ENCODE measurements at places on chromosomes 11 and 22.

DNA sequence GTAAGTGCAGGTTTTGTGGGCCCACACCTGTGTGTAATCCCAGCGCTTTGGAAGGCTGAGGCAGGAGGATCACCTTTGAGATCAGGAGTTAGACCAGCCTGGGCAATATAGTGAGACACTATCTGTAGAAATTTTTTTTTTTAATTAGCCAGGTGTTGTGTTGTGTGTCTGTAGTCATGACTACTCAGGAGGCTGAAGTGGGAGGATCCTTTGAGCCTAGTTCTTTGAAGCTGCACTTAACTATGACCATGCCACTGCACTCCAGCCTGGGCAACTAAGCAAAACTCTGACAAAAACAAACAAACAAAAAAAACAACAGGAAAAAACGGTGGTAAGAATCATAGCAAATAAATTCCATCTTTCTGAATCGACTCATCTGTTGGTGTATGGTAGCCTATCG lies 268.6 kb upstream of the PDGFD start:
- no peak for DNase-seq

- DNase-seq = no peak
Observed at GRCh38 chr11:125272092-125272491, 107.5 kb downstream of the PKNOX2 start.

- DNase-seq = no peak
Observed at GRCh38 chr11:119551420-119552105, 128.6 kb upstream of the THY1 start.

DNA sequence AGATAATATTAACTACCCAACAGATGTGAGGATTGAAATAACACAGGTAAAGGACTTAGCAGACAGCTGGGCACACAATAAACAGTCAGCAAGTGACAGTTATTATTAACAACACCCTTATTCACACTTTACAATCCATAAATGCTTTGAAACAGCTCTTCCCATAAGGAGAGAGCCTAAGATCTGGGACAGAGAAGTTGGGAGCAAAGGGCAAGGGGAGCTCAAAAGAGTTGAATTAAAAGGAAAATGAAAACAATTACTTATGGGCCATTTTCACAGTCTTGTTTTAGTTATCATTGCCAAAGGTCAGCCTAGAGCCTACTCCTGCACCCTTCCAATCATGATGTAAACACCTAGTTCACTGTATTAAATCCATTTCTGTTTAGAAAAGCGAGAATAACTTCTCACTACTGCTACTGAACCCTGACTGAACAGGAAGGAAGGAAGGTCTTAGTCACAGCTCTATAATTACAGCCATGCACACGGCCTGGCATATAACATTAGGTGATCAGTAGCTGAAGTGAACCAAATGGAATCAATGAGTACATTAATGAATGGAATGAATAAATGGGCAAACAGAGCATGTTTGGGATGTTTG lies 111.3 kb downstream of the PLEKHA7 start:
- no peak for DNase-seq

- no peak for DNase-seq
Observed at GRCh38 chr11:76524919-76525318, 80.1 kb downstream of the EMSY start.

GRCh38 chr11:11178671-11179638 lies 174.1 kb downstream of the CSNK2A3 start:
- no peak for DNase-seq

DNA sequence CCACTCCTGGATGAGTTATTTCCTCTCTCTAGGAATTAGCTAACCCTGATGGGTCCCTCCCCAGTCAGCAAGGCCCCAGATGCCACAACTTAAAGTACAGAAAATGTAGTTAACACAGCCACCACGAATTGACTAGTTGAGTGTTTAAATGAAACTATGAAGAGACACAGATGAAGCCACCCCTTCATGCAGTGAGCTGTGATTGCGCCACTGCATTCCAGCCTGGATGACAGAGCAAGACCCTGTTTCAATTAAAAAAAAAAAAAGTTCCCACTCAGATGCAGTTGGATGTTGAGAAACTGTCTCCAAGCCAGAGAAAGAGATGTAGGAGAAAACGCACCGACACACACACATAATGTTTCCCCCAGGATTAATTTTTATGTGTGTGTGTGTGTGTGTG lies 53.3 kb downstream of the SCN3B start:
- DNase-seq = no peak

DNA sequence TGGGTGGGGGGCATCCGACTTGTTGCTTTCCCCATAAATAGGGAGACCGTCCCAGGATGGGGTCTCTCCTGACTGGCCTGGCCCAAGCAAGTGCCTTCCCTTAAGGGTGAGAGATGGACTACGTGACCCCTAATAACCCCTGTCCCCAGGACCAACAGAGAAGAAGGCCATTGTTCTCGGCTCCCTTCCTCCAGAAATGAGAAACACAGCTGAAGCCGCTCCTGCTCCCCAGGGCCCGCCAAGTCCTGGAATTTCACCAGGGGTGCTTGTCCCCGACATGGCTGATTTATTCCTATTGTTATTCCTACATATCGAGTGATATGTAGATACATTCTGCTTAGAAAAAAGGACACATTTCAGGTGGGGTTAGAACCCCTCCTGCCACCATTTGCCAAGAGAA lies 100.8 kb downstream of the TP53I11 start:
- DNase-seq = no peak

DNA sequence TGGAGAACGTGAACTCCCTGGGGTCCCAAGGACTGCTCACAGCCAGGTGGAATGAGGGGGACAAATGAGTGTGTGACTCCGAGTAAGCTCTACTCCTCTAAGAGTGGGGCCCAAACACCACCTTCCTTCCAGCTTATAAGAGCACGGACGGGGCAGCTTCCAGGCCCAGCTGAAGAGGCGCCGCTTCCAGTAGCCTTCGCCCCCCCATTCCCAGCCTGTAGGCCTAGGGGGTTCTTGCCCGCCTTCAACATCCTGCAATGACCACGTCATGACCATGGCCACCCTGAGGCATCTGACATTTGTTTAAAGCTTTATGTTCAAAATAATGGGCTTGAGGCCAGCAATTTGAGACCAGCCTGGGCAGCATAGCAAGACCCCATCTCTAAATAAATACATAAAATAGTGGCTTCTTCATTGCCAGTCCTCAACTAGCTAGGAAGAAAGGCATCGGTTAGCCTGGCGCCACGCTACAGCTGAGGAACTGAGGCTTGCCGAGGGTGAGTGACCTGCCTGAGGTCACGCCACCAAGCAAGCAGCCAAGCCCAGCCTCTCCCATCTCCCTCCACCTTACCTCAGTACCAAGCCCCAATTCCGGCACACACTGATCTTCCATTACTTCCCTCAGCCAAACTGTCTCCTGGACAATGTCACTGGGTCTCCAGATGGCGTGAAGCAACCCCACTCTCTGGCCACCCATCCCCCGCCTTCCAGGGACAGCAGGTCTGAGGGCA lies 7.8 kb upstream of the TNFRSF13C start:
- DNase-seq = no peak

GRCh38 chr11:73308003-73308960 lies at the start of gene ARHGEF17:
ARHGEF17 (plus strand) TSS chr11:73308276; CDS start chr11:73308639, 363 bp downstream.
- peak; percentile 51 for DNase-seq

- DNase-seq = no peak
Observed at GRCh38 chr11:111347723-111348115, 31.4 kb downstream of the POU2AF1 start.

GRCh38 chr11:2444821-2445745 lies at the start of gene KCNQ1:
KCNQ1 (plus strand) TSS chr11:2445008; CDS start chr11:2445099, 91 bp downstream.
- DNase-seq = peak; percentile 48

GRCh38 chr11:36073411-36074203 lies 129.7 kb downstream of the LDLRAD3 start:
- DNase-seq = no peak

- DNase-seq = no peak
Observed at GRCh38 chr11:102292933-102293332, 24.4 kb upstream of the BIRC3 start.

All from activated naive CD4-positive, alpha-beta T cell treated with anti-CD3 and anti-CD28 coated beads, Interleukin-2, amount 50 U/mL, for 16 hours (primary cell).